CD8-positive, alpha-beta T cell (primary cell): ENCODE measurements at places on chromosomes 16 and 17.

- no peak for DNase-seq
Measured at GRCh38 chr16:88868974-88869672, 2.7 kb upstream of the PABPN1L start.

DNA sequence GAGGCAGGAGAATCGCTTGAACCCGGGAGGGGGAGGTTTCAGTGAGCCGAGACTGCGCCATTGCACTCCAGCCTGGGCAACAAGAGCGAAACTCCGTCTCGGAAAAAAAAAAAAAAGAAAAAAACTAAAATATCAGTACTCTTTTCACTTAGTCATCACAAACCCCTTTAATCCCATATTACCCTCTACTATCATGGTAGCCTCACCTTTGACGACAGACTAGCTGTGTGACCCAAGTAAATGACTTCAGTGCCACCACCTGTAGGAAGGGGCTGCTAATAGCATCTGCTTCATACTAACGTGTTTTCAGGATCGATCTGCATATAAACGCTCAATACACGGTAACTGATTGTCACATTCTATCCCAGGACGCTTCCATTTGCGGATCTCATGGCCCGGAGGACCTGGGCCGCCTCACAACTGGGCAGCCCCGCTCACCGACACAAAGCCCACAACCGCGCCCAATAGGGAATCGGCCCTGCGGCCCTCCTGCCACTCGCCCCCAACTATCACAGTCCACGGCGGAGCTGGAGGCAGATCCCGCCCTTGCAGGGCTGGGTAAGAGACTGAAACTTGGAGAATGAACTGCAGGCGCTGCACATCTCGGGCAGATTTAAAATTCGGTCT is 1.1 kb upstream of the ZNF263 start:
- no peak for DNase-seq

GRCh38 chr16:55623640-55624039 is 32.1 kb upstream of the SLC6A2 start:
- DNase-seq = no peak

DNA sequence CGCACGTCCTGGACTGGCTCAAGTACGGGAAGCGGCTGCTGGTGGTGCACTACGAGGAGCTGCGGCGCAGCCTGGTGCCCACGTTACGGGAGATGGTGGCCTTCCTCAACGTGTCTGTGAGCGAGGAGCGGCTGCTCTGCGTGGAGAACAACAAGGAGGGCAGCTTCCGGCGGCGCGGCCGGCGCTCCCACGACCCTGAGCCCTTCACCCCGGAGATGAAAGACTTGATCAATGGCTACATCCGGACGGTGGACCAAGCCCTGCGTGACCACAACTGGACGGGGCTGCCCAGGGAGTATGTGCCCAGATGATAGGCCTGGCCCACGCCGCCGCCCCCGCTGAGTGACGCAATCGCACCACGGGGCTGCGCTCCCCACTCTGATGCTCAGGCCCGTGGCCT is 50.2 kb downstream of the WSCD1 start:
- DNase-seq = no peak

GRCh38 chr16:70777973-70778406 is 23.0 kb downstream of the VAC14 start:
- DNase-seq = no peak

DNA sequence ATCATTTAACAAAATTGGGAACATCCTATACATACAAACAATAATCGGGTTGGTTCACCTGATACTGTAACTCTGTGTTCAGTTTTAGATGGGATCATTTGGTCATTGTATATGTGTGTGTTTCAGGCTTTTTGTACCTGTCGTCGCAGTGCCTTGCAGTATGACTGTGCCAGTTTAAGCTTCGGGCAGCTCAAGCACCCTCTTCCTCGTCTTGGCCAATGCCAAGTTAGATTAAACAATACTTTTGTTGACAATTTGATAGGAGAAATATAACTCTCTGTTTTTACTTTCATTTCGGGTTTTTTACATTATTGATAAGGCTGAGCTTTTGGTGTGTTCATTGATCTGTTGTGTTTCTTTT is 37.0 kb upstream of the ARHGAP17 start:
- no peak for DNase-seq

GRCh38 chr17:62935523-62935922 is 30.5 kb upstream of the TANC2 start:
- DNase-seq = no peak

DNA sequence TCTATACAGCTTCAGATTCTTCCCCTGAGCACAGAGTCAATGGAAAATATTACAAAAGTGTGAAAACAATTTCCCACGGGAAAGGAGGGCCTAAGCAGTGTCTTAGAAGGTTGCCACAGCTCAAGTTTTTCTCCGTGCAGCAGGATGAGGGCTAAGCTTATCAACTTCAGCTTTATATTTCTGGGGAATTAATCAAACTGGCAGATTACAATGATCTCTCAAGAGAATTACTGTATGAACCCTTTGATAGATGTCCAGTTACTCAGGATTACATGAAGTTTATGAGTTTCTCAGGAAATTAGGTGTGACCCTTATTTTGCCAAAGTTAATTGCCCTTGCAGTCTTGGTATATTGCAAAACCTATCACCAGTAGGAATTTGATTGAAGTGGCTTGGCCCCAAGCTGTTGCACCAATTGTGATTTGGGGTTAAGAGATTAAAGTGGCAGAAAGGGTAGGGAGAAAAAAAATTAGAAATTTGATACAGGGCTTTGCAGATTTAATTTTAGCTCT is 298.4 kb downstream of the MAP2K6 start:
- no peak for DNase-seq

GRCh38 chr17:63477480-63478440 is 899 bp downstream of the ACE start:
- no peak for DNase-seq
